ENCODE measurements at places on chromosomes 4 and X.
A peak's percentile ranks its signal among the peaks of the same experiment; 100 is the strongest.

GRCh38 chr4:103915224-103915869 is 195.6 kb upstream of the TACR3 start:
- DNase-seq = peak; percentile 9

- no peak for DNase-seq
Measured at GRCh38 chr4:30920043-30920442, 199.9 kb downstream of the PCDH7 start.

- peak; percentile 52 for DNase-seq
Measured at GRCh38 chr4:109559625-109559982, 442 bp upstream of the MCUB start.

DNA sequence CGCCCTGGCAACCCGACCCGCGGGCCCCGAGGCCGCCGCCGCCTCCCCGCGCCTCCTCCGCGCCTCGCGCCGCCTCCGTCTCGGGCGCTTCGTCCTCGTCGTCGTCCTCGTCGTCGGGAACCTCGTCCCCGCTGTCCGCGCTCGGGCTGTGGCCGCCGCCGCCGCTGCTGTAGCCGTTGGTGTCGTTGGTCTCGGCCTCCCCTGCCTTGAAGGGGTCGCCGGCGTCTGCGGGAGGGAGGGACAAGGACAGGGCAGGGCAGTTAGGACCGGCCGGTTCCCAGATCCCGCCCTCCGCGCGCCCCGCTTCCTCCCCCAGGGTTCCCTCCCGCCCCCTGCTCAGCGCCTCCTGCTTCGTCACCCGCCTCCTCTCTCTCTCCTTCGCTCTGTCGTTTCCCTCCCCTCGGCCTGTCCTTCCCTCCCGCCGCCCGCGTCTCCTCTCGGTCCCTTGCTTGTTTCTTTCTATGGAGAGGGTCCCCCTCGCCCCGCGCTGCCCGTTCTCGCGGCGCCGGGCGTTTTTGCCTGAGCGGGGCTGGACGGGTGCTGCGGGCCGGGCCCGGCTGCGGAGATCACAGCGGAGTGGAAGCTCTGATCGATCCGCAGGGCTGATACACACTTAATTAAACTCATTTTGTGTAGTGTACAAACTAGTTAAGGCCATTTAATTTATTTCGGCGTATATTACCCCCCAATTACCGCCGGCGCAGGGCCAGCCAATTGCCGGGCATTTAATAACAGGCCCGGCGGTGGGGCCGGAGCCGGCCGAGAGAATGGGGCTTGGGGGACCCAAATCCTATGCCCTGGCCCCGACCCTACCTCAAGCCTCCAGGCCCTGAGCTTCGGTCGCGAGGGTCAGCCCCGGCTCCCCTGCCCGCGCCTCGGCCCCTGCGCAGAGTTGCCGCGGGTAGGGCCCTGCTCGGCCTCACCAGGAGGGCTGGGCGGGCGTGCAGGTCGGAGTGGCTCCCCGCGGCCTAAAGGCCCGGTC is 2.4 kb downstream of the NKX1-1 start:
- no peak for DNase-seq

DNA sequence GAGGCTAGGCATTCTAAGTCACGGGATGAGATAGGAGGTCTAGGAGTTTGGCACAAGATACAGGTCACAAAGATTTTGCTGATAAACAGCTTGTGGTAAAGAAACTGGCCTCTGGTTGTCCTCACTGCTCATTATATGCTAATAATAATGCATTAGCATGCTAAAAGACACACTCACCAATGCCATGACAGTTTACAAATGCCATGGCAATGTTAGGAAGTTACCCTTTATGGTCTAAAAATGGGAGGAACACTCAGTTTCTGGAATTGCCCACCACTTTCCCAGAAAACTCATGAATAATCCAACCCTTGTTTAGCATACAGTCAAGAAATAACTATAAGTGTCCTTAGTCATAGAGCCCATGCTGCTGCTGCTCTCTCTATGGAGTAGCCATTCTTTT is 286.9 kb downstream of the ZNF674 start:
- DNase-seq = no peak

GRCh38 chrX:43224496-43224895 is 431.6 kb upstream of the MAOA start:
- DNase-seq = no peak

- no peak for DNase-seq
Measured at GRCh38 chr4:169340834-169341233, 70.1 kb upstream of the SH3RF1 start.

- DNase-seq = no peak
Measured at GRCh38 chr4:70613306-70614183, 15.0 kb upstream of the ENAM start.

- DNase-seq = peak; percentile 58
Measured at GRCh38 chr4:1345903-1346780, 866 bp upstream of the UVSSA start.

- DNase-seq = peak; percentile 93
Measured at GRCh38 chr4:84878090-84878489, 88.4 kb downstream of the WDFY3 start.

- no peak for DNase-seq
Measured at GRCh38 chr4:92059615-92060014, 244.2 kb upstream of the GRID2 start.

- no peak for DNase-seq
Measured at GRCh38 chr4:38939165-38939564, 71.6 kb downstream of the FAM114A1 start.

- DNase-seq = peak; percentile 36
Measured at GRCh38 chrX:45980726-45981125, 564.5 kb downstream of the ZNF674 start.

- DNase-seq = no peak
Measured at GRCh38 chr4:153485860-153486259, 19.7 kb downstream of the TMEM131L start.

GRCh38 chr4:4818415-4819212 is 40.9 kb upstream of the MSX1 start:
- no peak for DNase-seq

- DNase-seq = no peak
Measured at GRCh38 chrX:109629310-109629709, 4.3 kb upstream of the KCNE5 start.

DNA sequence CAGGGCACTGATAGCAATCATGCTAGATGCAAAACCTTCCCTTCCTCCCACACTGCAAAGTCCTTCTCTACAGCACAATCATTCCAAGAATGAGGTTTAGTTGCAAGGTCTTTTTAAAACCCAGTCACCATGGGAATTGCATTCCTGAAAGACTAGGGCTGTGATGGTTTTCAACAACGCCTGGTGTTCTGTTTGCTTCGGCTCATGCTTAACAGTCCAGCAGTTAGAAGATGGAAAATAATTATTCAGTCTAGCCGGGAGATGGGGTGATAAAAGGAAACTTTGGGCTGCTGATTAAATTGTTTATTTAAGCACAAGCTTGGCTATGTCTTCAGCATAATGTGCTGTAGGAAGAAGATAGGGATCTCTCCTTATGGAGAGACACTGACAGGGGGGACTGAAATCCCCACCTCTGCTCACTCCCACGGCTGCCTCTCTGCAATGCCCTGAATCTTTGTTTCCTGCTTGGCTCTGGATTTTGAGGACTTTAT is 211.4 kb downstream of the MID1IP1 start:
- no peak for DNase-seq

GRCh38 chr4:138592796-138593195 is 350.6 kb upstream of the SLC7A11 start:
- no peak for DNase-seq

DNA sequence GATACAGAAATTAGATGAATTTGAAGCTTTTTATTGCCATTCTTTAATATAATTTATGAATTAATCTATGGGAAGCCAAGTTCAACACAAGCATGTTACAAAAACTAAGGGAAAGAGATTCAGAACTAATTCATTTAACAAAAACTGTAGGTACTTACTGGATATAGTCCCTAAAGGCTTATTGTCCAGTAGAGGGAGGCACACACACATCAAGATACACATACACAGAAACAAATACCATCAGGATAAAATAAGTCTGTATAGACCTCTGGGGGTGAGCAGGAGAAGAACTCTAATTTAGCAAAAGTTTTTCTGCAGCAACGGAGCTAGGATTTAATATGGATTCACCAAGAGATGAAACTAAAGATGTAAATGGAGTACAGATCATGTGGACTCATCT is 83.0 kb upstream of the IL13RA1 start:
- peak; percentile 56 for DNase-seq

- DNase-seq = peak; percentile 12
Measured at GRCh38 chr4:118279328-118279727, 73.5 kb downstream of the PRSS12 start.

GRCh38 chr4:102388611-102389010 is 43.3 kb upstream of the SLC39A8 start:
- DNase-seq = peak; percentile 1

- no peak for DNase-seq
Measured at GRCh38 chr4:166499820-166500219, 626.8 kb downstream of the TLL1 start.

DNA sequence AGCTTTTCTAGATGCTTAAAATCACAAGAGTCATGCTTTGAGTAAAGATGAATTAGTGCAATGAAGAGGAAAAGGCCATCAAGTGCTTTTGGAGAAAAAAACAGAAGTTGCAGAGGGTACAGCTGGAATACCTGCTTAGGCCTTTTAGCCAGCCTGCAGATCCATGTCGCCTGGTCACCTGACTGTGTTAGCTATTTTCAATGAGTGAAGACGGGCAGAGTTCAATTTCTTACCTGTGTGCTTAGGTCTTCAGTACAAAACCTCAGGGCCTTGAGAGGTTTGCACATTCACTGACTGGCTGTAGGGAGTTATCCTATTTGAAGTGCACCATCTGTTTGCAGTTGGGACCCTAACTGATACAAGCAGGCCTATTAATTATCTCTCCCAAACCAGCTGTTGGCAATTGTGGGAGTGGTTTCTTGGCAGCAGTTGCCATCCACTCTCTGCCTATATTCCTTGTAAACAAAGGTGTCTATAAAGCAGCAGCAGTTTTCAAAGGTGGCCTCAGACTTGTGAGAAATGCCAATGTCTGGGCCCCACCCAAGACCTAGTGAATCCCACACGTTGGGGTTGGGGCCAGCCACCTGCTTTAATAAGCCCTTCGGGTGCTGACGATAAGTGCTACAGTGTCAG is 16.3 kb upstream of the FAT1 start:
- no peak for DNase-seq

GRCh38 chrX:32778965-32779364 is 432.4 kb downstream of the DMD start:
- DNase-seq = no peak

DNA sequence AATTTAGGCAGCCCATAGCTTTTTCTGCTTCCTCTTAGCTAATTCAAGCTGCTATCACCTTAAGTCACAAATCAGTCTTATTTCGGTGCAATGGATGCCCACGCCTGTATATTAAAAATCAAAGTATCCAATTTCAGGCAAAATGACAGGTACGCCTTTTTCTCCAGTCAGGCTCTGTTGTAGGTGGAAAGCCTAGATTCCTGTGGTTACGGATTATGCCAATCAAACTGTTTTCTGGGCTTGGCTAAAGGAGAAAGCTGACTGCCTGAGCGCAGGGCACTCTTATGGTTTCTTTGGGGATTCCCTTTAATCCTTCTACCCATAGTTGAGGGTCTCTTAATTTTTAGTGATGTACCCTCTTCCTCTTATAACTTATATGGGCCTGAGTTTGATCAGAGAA is 550.5 kb downstream of the PDHA2 start:
- no peak for DNase-seq

DNA sequence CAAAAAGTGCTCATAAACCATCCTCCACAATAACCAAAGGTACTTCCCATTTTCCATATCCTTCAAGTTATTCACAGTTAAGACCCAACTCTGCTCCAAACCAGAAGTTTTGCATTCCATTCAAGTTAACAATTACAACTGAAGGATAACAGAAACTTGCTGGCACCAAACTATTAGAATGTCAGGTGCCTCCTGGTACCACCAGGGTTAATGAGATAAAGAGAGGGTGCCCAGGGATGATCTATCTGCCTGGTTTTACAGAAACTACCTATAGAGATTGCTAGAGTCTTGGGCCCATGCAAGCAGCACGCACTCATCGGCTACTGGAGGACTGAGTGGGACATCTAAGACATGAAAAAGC is 114.6 kb downstream of the RBM47 start:
- peak; percentile 19 for DNase-seq

- peak; percentile 56 for DNase-seq
Measured at GRCh38 chr4:7852568-7853185, 87.0 kb downstream of the AFAP1 start.

- peak; percentile 49 for DNase-seq
Measured at GRCh38 chrX:33434256-33435092, 223.1 kb upstream of the DMD start.

GRCh38 chr4:24001486-24002329 is 111.9 kb upstream of the PPARGC1A start:
- no peak for DNase-seq

GRCh38 chrX:40866893-40867292 is 131.6 kb upstream of the MED14 start:
- no peak for DNase-seq

GRCh38 chr4:111960241-111960667 is 185.0 kb upstream of the FAM241A start:
- peak; percentile 16 for DNase-seq

GRCh38 chr4:26484032-26484515 is 6.2 kb downstream of the CCKAR start:
- DNase-seq = no peak

GRCh38 chr4:83510442-83510841 is 25.5 kb upstream of the GPAT3 start:
- DNase-seq = no peak

Measured in iris pigment epithelial cell (primary cell).